ENCODE measurements at places on chromosomes 1 and 21.

DNA sequence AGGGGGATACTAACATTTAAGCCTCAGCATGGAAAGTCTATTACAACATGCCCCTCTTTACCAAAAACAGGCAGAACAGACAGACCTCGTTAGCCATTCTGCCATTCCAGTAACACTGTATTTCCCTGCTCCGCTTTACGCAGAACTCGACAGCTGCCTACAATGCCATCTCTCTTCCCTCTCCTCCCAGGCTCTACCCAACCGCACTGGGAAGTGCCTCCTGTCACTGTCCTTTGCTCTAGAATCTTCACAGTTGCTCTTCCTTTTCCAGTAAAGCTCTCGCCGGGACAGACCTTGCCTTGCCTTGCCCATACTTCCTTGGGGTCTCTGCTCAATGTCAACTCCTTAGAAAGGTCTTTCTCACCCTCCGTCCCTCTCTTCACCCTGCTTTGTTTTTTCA lies 22.8 kb downstream of the COA6 start:
- DNase-seq = no peak

- no peak for DNase-seq
Observed at GRCh38 chr1:113170519-113170918, 97.5 kb downstream of the LRIG2 start.

DNA sequence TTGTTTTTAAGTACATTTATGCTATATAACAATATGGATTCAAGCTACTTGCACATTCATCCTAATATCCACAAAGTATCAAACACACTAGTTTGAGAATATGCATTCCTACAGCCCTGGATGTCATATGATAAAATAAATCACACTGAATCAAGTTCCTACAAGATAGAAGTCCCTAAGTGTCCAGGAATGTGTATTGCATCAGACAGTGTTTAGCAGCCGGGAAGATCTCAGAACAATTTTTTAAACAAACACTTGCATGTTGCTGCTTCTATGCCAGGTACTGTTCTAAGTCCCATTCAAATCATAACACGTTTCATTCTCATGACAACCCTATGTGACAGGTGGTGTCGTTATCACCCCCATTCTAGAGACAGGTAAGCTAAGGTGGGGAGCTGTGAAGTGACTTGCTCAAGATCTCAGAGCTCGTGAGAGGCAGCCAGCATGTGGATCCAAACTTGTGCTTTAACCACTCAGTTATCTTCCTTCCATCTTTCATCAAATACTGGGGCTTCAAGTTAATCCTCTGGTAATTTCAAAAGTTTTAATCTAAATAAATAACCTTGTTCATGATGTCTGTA lies 68.3 kb upstream of the KIF26B start:
- no peak for DNase-seq

DNA sequence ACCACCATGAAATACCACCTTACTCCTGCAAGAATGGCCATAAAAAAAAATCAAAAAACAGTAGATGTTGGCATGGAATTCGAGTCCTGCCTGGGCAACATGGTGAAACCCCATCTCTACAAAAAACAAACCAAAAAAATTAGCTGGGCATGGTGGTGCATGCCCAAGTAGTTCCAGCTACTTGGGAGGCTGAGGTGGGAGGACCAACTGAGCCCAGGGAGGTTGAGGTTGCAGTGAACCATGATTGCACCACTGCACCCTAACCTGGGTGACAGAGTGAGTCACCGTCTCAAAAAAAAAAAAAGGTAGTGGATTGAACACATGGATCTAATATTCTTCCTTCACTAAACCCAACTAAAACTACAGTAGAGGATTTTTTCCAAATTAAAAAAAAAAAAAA lies 125.9 kb downstream of the CCDC185 start:
- no peak for DNase-seq

DNA sequence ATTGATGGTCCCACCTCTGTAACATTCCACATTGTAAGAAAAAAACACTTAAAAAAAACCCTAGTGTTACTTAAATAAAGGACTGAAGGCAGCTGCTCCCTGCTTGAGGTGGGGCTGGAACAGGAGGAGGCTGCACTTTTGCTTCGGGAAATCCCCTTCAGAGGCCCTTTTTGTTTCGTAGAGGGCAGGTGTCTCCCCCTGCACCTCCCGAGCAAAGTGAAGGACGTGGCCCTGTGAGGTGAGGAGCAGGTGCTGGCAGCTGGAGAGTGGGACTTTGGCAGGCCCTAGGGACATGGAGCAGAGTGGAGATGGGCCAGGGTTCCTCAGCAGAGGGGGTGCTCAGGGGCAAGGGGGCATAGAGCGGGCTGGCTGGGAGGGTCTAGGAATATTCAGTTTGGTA lies 33.4 kb upstream of the WNT4 start:
- peak; percentile 41 for DNase-seq

- no peak for DNase-seq
Observed at GRCh38 chr1:10489291-10490055, 14.7 kb downstream of the PEX14 start.

- peak; percentile 81 for DNase-seq
Observed at GRCh38 chr1:160085686-160086455, 4.5 kb downstream of the KCNJ9 start.

DNA sequence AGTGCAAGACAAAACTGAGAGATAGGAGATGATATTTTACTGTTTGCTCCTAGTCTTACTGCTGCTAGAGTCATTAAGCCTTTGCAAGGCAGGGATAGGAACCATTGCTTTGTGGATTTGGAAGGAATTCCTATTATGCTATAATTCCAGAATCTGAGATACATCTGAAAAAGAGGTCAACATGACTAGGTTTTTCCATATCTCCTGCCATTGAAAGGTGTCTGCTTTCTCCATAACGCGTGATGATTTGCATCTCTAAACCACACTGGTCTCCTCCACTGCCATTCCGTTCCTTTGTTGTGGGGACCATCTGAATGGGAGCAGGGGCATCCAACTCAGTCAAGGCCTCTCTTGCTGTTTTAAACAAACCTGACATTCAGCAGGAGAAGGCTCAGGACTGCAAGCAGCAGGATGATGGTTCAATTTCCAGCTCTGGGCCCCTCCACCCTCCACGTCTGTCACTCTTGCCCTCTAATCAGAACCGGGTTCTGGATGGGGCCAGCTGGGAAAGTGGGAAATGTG lies 45.2 kb downstream of the PLPP3 start:
- no peak for DNase-seq

DNA sequence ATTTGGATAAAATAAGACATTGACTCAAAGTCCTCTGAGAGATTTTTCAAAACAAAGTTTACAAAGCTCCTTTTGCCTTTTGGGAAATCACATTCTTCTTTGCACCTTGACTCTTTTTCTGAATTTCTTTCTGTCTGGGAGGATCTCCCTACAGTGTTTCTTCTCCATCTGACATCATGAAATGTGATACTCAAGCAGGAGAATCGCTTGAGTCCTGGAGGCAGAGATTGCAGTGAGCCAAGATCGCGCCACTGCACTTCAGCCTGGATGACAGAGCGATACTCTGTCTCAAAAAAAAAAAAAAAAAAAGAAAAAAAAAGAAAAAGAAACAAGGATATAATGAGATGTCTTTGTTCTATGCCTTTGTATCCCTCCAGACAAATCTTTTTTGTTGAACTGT lies 13.3 kb upstream of the GRIK1 start:
- DNase-seq = no peak

DNA sequence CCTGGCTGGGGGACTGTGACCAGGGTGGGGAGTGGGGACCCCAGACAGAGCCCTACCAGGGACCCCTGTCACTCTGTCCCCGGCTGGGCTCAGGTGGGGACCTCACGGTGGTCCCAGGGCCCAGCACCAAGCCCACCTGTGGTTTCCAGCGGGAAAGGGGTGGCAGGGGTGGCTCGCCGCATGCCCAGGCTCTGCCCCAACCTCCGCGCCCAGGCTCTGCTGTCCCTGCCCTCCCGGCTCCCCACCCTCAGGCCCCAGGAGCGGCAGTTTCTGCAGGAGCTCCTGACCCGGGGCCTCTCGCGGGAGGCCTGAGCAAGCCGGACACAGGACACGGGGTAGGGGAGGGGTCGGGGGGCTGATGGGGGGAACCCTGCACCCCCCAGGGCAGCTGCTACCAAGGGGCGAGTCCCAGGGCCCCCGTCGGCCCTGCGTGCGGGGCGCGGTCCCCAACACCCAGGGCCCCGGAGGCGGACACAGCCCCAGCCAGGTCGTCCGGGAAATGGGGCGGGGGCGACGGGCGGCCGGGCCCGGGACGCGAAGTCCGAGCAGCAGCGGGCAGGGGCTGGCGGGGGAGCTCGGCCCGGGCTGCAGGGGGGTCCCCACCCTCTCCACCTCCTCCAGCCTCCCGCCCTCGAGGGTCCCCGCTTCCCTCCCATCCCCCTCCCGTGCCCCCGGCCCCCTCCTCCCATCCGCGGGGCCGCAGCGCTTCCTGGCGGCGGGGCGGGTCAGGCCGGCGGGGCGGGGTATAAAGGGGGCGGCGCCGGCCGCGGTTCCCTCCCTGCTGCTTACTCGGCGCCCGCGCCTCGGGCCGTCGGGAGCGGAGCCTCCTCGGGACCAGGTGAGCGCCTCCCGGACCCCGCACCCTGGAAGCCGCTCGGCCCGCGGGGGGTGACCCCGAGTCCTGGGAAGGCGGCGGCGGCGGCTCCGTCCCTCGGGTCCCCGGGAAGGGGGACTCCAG lies at the start of gene COL6A2:
Gene COL6A2 (plus strand): TSS at position 777 of the 958 bp plus-strand sequence.
- peak; percentile 66 for DNase-seq

- DNase-seq = peak; percentile 94
Observed at GRCh38 chr1:173868266-173869020, at the start of gene ZBTB37. ZBTB37 (plus strand) TSS chr1:173868380; CDS start chr1:173870226, 1,846 bp downstream.

GRCh38 chr21:32020564-32020963 lies 147.7 kb downstream of the HUNK start:
- DNase-seq = no peak

- no peak for DNase-seq
Observed at GRCh38 chr1:46513536-46513935, 23.9 kb downstream of the DMBX1 start.

- no peak for DNase-seq
Observed at GRCh38 chr1:94061513-94062443, 59.2 kb downstream of the ABCA4 start.

- DNase-seq = no peak
Observed at GRCh38 chr21:46210378-46211136, 18.0 kb downstream of the LSS start.

GRCh38 chr1:223248770-223249140 lies 105.7 kb upstream of the TLR5 start:
- DNase-seq = no peak

DNA sequence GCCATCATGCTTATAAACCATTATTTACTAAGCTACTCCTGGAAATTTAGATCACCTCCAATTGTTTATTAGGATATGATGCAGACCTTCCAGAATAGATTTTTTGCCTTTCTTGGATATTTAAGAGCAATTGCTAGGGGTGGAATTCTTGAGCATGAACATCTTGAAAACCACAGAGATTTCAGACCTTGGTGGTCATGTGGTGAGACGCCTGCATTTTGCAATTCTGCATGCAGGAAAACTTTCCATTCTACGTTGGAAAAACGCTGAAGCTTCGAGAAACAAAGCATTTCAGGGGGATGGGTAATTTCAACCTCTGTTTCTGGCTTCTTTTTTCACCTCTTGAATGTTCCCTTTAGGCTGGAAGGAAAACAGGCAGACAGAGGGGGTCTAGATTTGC lies 596.3 kb downstream of the KIF26B start:
- DNase-seq = no peak

GRCh38 chr21:42520628-42521253 lies 7.1 kb downstream of the SLC37A1 start:
- no peak for DNase-seq

- no peak for DNase-seq
Observed at GRCh38 chr21:32306021-32306780, 7.5 kb downstream of the MRAP start.

DNA sequence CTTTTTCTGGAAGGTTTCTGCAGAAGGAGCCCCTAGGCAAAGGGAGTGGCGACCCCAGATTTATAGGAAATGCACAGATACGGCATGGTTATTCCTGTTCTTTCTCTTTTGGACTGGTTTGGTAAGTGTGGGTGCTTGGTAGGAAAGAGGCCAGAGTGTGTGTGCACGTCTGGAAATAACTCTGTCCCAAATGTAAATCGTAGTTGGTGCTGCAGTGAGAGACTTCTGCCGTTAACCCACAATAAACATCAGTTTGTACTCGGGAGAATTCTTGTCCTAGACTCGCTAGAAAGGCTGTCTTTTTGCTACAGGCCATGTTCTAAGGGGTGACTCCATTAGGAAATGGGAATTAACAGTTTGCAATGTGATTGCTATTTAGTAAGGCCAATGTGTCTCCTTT lies 779 bp downstream of the SLC44A3 start:
- no peak for DNase-seq

DNA sequence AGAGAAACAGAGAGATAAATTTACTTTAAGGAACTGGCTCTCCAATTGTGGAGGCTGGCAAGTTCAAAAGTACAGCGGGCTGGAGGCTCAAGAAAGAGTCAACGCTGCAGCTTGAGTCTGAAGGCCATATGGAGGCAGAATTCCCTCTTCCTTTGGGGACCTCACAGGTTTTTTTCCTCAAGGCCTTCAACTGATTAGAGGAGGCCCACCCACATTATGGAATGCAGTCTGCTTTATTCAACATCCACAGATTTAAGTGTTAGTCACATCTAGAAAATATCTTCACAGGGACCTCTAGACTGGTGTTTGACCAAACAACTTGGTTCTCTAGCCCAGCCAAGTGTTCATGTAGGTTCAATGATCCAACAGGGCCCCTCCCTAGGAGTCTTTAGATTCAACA lies 117.8 kb downstream of the SLC35F3 start:
- no peak for DNase-seq

GRCh38 chr1:185515696-185516095 lies 198.7 kb upstream of the IVNS1ABP start:
- DNase-seq = no peak

- no peak for DNase-seq
Observed at GRCh38 chr21:31865429-31865970, 7.3 kb upstream of the HUNK start.

DNA sequence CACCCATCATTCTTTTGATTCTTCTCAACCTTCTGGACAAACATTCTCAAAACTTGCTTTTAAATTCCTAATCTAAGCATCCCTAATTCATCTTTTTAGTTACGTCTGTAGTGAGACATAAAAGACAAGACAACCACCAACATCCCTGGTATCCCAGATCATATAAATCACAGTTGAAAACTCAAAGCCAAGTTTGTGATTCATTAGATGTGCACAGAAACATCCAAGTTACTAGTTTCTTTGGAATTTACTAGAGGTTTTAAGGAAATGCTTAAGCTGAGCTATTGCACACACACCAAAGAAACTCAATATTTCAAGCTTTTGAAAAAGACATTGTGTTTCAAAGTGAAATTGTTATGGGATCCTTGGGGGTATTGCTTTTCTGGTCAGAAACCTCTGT lies 47.6 kb downstream of the ATP6V1G3 start:
- no peak for DNase-seq

DNA sequence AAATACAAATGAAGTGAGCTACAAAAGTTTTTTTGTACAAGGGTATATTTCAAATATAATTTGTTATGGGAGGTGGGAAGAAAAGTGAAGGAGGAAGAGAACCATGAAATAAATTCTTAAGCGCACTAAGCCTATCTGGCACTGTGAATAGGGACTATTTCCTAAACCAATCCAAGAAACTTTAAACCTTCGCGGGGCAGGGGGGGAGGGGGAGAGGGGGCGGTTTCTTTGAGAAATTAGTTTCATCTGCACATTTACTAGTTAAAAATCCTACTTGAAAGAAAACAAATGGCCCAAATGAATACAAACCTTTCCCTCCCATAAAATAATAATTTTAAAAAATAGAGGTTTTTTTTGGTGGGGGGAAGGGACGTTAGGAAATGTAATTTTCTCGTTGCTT lies 364 bp downstream of the GOLPH3L start:
- DNase-seq = no peak

All from activated naive CD4-positive, alpha-beta T cell treated with anti-CD3 and anti-CD28 coated beads, Interleukin-2, amount 50 U/mL, for 16 hours (primary cell).